Left colon (tissue), 2 donors: ENCODE measurements at places on chromosomes 1 and 21.

- DNase-seq: no peak
These were observed 211.9 kb upstream of the VAMP3 start for GRCh38 chr1:7558921-7559869.

- no peak for DNase-seq
These were observed 41.1 kb upstream of the POU3F1 start for GRCh38 chr1:38087676-38088075.

DNA sequence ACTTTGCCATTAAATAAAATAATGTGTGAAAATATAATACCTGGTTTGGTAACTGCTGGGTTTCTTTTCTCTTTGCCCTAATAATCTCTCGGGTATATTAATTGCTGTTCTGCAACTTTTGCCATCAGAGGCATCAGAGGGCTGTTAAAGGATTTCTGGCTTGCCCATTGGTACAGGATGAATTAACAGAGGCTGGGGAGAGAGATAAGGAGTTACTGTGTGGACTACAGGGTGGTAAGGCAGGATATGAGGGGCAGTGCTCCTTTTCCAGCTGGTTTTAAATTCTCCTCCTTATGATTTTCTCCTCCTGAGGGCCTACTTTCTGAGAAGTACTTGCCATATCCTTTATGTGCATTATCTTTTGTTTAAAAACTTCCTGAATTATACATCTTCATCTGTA is 48.3 kb downstream of the FGGY start:
- no peak for DNase-seq

- DNase-seq: peak; percentile 91
These were observed 29.8 kb upstream of the BMP8B start for GRCh38 chr1:39818482-39818881.
